SJSA1 (cell line): ENCODE measurements at places on chromosomes 12 and 14.

- DNase-seq = no peak
Observed at GRCh38 chr14:58739674-58740073, 101.9 kb downstream of the DACT1 start.

- no peak for DNase-seq
Observed at GRCh38 chr14:36214476-36215216, 38.1 kb upstream of the PTCSC3 start.

DNA sequence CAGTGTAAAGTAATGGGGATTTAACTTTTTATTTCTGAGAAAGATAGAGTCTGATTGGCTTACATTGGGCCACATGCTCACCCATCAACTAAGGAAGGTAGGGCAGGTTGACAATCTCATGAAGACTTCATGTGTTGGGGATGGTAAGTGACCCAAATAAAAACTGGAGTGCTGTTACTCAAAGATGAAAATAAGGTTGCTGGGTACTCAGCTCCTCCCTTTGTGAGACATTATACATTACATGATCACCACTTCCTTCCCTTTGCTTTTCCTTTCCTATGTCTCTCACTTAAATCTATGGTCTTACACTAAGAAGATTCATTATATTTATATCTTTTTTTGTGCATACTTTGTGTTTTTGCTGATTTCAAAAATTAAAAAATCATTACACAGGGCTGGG lies 224.0 kb upstream of the PLXNC1 start:
- no peak for DNase-seq

GRCh38 chr14:100473249-100473648 lies 114.0 kb downstream of the BEGAIN start:
- DNase-seq = peak; percentile 16

- DNase-seq = no peak
Observed at GRCh38 chr12:127830065-127830460, 436.9 kb upstream of the TMEM132C start.

GRCh38 chr12:62484233-62484632 lies 17.6 kb downstream of the MON2 start:
- no peak for DNase-seq

GRCh38 chr14:80150301-80150700 lies 61.0 kb downstream of the DIO2 start:
- no peak for DNase-seq

- DNase-seq = peak; percentile 1
Observed at GRCh38 chr12:97716356-97716755, 253.8 kb downstream of the RMST start.

DNA sequence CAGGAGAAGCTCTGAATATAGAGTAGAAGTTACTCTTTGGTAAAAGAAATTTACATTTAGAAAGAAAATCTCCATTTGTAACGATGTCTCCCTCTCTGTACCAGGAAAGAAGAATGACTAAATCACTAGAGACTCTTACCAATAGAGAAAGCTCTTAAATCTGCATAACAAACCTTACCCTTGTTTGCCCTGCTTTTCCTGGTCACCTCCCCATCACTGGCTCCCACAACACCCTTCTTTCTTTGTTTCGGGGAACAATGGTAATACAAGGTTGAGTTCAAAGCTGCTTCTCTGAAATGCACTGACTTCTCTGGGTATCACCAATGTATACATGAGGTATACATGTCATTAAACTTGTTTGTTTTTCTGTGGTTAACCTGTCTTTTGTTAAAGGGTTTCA lies 351.1 kb upstream of the FLRT2 start:
- no peak for DNase-seq

- DNase-seq = no peak
Observed at GRCh38 chr14:85190251-85190650, 339.7 kb upstream of the FLRT2 start.

DNA sequence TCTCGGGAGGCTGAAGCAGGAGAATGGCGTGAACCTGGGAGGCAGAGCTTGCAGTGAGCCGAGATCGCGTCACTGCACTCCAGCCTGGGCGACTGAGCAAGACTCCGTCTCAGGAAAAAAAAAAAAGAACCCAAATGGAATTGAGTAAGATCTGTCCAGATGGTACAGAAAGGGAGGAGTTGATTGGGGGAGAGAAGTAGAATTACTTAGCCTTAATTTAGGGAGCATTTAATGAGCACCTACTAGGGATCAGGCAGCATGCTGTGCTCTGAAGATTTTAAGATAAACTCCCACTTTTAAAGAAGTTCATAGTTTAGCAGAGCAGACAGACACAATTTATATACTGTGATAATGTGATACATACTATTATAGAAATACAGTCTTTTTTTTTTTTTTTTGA lies 4.5 kb downstream of the RAB5B start:
- DNase-seq = no peak

DNA sequence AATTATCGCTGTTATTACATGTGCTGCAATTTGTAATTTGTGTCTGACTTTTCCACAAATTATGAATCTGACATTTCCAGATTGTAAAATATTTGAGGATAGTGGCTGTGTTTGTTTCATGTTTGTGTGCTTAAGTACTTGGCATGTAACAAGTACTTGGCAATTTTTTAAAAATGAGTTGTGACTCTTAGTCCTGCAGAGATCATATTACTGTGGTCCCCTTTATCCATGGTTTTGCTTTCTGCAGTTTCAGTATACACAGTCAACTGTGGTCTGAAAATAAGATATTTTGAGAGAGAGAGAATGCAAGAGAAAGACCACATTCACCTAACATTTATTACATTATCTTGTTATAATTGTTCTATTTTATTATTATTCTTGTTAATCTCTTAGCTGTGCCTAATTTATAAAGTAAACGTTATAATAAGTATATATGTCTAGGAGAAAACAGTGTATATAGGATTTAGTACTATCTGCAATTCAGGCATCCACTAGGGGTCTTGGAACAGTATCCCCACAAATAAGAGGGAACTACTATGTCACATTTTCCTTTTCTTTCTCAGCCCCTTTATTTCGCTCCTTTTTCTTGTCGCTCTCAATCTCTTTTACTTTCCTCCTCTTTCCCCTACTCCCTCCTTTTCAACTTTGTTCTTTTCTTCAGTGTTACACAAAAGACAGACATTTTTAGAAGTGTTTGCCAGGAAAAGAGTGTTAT lies 176.1 kb downstream of the FUT8 start:
- no peak for DNase-seq

DNA sequence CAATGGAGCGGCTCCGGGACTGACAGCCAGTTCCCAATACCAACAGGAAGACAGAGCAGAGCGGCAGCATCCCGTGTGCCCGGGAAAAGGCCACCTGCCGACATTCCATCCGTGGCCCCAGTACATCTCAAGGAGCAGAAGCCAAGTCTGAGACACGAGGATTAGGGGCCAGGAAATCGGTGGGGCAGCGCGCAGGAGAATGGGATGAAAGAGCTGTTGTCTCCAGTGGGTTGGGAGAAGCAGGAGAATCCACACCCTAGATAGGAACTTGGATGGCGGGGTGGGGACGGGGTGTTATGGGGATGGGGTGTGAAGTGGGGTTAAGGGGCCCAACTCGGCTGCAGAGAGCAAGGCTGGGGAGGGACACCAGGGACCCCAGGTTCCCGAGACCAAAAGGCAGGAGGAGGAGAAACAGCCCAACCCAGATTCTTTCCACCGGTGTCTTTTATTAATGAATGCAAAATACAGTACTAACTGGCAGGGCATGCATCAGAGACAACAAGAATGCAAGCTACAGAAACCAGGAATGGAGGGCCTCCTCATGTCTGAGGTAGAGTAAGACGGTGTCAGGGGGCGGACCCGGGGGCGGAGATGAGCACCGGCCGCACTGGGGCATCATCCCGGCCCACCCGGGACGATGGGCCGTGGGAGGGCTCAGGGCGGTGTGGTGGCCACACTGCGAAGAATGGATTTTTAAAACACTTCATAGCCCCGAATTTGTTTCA lies 50.3 kb downstream of the BEGAIN start:
- no peak for DNase-seq

DNA sequence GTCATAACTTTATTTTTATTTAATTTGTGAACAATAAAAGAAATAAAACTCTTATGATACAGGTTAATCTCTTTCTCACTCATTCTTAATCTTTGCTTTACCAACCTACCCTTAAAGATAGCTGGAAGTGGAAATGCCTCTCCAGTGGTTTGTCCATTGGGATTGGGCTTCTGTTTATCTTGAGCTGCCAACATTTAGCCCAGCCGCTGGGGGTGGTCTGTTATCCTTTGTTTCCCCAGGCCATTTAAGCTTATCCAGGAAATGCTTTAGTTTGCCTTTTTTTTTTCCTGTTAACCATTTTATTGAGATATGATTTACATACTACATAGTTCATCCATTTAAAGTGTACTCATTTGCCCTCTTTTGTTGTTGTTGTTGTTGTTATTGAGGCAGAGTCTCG lies 8.2 kb downstream of the TDG start:
- peak; percentile 53 for DNase-seq

DNA sequence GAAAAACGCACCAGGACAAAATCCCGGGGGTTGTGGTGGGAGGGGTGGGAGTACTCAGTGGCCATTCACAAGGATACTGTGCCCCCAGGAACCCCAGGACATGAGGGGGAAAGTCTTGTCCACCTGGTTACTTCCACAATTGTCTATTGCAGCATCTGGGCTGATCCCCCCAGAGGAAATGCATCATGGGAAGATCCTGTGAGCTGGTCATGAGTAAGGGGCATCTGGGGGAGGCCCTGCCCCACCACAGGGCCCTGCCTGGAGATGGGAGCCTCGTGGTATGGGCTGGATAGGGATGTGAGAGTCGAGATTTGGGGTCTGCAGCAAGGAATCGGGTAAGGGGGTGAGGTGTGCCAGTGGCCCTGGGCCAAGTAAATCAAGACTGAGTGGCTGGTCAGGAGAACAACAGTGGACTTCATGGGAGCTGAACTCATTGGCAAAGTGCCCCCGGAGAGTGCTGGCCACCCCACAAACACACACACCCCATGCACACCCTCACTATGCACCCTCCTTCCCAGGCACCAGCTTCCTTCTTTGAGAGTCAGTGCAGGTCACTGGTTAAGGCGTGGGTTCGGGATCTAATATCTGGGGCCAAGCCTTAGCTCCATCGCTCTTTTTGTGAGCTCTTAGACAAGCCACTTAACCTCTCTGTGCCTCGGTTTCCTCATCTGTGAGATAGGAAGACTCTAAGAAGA lies 3.0 kb upstream of the SERPINA1 start:
- no peak for DNase-seq

DNA sequence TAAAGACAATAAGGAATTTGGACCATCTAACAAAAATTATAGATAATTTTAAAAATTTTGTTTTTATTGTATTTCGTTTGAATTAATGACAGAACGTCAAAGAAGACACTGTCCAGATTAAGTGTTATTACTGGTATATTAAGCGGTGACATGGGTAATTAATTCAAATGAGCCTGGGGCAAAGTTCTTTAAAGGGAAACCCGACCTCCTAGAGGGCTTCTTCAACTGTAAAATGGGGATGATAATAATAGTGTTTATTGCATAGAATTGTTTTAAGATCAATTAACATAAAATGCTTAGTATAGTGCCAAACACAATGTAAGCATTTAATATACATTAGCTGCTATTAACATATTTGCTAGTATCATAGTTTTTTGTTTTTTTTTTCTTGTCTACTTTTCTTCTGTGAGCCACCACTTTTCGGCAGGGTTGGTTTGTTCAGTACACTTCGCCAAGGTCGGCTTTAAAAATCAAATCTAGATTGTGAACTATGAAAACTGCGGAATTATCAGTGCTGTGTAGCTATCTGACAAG lies 514 bp upstream of the LARP4 start:
- DNase-seq = no peak

GRCh38 chr12:116068853-116069252 lies 208.6 kb downstream of the MED13L start:
- no peak for DNase-seq

GRCh38 chr12:104712477-104712876 lies 245.6 kb downstream of the SLC41A2 start:
- DNase-seq = no peak

DNA sequence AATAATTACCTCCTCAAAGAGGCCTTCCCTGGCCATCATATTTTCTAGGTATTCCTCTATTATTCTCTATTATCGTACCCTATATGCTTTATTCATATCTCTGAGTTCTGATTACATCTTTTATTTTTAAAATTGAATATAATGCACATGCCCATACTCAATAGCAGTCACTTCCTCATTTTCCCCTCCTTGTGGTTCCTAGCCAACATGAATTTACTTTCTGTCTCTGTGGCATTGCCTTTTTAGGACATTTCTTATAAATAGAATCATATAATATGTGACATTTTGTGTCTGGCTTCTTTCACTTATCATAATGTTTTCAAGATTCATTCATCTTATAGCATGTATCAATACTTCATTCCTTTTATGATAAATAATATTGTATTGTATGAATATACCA lies 74.4 kb upstream of the TRHDE start:
- no peak for DNase-seq

GRCh38 chr12:42362647-42363260 lies 36.8 kb downstream of the PPHLN1 start:
- no peak for DNase-seq

DNA sequence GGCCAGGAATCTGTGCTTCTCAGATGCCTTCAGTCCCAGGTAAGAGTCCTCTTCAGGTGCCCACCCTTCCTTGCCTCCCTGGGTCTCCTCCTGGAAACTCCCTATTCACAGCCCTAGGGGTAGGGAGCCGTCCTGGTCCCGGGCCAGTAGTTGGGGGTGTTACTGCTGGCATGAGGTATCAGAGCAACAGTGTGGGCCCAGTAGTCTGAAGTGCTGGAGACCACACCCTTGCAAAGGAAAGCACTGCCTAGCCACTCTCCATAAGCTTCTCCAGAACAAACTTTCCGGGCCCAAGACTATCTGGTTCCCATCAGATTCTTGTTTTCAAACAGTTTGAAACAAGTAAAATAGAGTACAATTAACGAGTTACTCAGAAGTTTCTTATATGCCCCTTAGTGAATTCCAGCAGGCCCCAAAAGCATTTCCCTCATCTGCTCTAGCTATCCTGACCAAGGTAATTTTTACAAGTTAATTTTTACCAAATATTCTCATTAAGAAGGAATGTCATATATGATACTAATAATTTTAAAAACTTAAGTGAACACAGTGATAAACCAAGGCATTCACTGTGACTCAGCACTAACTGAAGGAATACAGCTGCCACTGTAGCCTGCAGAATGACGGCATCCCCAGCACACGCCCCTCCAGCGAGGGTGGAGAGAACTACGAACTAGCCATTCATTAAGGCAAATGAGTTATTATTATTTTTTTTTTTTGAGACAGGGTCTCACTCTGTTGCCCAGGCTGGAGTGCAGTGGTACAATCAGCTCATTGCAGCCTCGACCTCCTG lies 49.4 kb downstream of the MOK start:
- DNase-seq = no peak

- DNase-seq = no peak
Observed at GRCh38 chr14:37610945-37611523, 15.6 kb downstream of the TTC6 start.
